Muscle of leg (tissue), 16 donors: ENCODE measurements at places on chromosomes 6 and 20.

- no peak for DNase-seq
Measured at GRCh38 chr6:146014233-146014632, 14.6 kb upstream of the GRM1 start.

- no peak for DNase-seq
Measured at GRCh38 chr6:31878222-31878621, 575 bp downstream of the SLC44A4 start.

DNA sequence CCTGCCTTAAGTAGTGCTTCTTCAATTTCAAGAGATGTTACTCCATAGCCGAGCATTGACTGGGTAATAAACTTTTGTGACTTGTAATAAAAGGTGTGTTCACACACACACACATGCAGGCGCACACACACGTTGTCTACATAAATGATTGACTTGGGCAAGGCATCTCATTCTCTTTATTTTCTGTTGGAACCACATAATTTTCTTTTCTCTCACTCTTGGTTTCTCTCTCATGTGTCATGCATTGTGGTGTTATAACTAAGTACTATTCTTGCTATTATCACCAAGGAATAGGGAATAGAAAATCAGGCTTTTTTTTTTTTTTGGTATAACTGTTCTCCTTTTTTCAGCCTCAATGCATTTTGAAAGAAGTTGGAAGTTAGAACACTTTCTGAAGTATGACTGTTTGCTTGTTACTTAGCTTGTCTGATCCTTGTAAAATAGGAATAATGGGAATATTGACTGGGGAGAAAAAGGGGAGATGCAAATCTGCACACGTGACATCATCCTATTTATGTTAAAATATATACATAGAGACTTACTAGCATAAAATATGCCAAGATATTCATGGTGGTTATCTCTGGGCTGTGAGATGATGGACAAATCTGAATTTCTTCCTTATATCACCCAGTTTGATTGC, 26.1 kb upstream of the CD83 start:
- no peak for DNase-seq

- DNase-seq = no peak
Measured at GRCh38 chr6:109300874-109301273, 81.4 kb downstream of the CD164 start.

DNA sequence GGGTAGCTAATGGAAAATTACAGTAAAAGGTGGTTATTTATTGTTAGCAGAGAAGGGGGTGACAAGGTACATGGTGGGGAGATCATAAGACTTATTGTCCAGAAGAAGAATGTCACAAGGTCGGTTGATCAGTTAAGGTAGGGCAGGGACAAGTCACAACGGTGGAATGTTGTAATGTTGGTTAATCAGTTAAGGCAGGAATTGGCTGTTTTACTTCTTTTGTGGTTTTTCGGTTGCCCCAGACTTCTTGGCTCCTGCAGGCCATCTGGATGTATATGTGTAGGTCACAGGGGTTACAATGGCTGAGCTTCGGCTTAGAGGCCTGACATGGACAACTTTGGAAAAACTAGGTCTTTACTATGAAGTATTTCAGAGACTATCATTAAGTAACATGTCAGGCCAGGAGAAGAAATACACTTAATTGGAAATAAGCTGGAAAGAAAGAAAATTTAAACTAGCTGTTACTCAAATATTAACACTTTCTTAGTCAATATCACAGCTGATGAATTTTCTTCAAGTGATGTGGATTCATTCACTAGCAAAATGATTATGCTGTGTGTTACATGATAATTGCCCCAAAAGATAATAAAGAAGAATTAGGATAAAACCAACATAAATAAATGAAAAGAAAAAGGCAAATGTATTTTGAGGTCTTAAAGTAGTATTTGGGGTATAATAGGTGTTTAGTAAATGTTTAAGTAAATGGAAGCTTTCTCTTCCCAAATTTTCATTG, 4.4 kb downstream of the AIG1 start:
- no peak for DNase-seq

GRCh38 chr6:44498436-44498835, 110.9 kb downstream of the CDC5L start:
- no peak for DNase-seq
